ENCODE measurements at places on chromosomes 11 and 22.

DNA sequence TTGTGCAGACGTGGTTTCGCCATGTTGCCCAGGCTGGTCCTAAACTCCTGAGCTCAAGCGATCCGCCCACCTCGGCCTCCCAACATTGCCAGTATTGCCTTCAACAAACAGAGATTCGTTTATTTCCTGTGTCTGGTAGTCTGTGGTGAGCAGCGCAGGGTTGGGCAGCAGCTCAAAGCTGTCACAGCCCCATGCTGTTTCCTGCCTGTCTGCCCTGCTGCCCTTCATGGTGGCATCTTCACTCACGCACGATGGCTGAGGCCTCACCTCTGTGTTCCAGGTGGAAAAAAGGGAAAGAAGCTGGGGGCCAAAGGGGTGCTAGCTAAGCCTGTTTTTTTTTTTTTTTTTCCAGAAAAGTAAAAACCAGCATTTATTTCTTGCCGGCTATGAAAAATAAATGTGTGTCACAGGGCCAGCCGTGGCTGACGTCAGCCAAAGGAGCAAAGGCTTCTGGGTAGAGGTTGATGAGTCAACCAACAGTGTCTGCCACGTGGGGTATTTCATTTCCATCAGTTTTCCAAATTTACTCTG lies 28.8 kb downstream of the TBC1D22A start:
- DNase-seq, result no peak

DNA sequence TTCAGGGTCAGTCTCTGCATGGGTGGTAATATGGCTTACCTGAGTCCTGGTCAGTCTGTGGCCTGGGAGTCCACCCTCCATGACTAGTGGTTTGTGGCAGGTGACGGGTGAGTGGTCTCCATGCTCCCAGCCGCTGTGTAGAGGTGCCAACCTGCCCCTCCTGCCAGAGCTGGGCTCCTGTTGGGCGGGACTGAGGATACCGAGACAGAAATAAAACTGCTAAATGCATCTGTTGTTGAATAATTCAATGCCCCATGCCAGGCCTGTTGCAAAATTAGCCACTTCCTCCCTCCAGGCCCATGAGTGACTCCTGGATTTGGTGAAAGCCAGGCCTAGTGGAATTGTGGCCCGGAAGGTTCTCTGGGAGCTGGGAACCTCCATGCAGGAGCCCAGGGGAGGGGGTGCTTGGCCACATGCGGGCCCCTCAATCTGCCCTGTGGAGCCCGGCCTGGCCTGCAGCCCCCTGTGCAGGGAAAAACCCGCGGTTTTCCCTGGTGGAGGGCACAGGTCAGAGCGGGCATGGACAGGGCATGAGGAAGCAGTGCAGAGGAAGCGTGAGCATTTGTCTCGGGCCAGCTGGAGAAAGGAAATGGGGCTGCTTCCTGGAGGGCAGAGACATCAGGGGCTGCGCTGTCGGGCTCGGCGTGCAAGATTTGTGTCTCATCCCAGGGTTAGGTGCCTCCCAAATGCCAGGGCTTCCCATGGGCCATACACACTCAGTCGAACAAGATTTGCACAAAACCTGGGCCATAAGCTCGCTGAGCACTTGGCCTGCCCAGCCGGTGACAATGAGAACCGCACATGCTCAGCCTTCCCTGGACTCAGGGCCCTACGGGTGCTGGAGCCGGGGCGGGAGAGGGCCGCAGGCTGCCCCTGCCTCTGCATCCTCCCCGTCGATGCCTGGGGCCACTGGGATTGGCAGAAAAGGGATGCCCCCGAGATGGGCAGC lies 66.9 kb downstream of the KCNQ1 start:
- DNase-seq, result peak; percentile 0

DNA sequence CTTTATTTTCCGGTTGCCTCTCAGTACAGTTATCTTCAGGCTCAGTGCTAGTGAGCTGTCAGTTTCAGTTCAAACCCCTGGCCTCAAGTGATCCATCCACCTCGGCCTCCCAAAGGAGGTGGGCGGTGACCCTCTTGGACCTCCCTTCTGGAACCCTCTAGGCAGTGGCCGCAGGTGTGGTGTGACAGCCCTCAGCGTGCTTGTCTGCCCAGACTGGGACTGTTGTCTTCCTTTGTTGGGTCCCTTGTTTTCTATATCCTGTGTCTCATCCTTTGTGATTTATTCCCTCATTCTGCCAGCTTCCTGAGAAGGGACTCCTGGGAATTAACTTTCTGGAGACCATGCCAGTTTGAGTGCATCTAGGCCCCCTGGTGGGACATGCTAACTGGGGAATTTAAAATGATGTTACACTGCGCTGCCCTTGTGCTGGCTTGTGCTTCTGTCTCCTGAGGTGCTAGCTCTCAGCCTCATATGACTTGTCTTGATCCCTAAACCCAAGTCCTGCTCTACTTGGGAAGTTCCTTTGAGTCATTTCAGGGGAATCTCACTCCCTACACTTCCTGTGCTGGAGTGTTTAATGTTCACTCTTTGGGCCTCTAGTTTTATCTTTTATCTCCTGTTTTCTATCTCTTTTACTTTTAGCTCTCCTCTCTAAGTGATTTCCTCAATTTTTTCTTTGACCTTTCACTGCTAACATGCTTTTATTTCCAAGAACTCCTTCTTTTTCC lies 19.4 kb downstream of the MED15 start:
- no peak for DNase-seq

DNA sequence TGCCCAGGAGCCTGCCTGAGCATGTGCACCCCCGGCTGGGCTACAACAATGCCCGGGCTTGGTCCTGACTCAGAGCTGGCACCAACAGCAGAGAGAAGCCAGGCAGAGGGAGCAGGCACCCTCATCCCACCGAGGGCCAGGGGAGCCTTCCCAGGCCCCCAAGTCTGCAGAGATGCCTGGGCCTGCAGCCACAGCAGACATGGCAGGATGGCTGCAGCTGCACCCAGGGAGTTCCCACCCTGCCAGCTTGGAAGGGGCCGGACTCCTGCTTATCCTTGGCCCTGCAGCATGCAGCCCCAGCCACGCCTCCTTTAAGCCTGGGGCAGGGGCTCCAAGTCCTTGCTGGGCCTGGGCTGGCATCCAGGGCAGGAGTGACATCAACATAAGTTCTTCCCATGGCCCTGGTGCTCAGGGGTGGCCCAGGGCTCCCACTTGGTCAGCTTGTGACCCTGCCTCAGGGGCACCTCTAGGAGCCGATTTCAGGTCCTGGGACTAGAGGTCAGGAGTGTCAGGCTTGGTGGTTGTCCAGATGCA lies 26.7 kb downstream of the OR10D3 start:
- DNase-seq, result no peak

GRCh38 chr11:131681920-131682319 lies 311.5 kb downstream of the NTM start:
- no peak for DNase-seq

DNA sequence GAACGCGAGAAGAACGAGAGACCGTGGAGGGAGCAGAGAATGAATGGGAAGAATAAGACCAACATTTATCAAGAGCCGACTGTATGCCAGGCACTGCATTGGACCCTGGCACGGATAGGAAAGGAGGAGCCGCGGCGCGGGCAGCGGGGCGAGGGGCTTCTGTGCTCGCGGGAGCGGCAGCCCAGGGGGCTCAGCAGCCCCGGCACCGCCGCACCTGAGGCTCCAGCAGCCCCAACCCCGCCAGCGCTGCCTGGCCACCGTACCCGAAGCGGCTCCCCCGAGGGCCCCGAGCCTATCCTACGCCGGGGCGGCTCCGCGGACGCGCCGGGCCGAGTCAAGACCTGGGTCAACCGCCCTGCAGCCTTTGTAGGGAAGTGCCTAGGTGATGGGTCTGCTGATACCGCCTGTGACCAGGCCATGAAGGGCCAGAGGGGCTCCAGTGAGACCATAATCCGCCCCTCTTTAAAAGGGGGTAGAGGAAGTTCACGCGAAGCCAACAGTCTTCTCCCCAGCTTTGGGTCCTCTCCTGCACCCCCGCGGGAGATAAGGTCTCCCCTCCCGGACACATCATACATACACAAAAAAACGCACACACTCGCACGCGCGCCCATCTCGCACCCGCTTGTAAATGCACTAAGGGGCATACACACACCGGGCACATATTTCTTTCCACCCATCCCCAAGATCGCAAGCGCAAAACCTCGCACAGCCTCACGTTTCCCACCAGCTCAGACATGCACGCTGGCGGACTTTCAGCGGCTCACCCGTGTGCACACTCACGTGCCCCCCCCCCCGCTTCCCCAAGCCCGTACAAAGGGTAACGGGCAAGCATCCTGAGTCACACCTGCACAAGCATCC lies 935 bp upstream of the RTN4RL2 start:
- DNase-seq, result no peak
